ENCODE measurements at places on chromosomes 3 and 15.

- DNase-seq: no peak
Observed at GRCh38 chr15:67613211-67613610, 70.7 kb downstream of the MAP2K5 start.

GRCh38 chr3:126946405-126946804 is 36.5 kb upstream of the PLXNA1 start:
- DNase-seq: no peak

GRCh38 chr15:90529011-90529370 is 732 bp upstream of the CRTC3 start:
- no peak for DNase-seq

- DNase-seq: no peak
Observed at GRCh38 chr15:99248000-99248715, 1.2 kb downstream of the TTC23 start.

DNA sequence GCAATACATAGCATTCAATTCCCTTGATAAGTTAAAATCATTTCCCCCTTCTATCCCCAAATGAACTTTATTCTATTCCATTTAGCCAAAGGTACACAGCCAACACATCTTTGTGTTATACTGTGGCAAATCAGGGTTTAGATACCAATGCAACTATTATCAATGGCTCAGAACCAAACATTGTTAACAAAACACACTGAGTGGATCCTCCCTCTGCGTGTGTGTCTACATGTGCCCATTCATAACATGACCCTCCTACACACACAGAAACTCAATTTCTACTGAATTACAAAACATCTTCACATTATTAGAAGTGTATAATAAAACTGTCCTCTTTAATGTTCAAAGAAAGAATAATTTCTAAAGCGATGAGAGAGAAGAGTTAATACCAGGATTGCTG is 1.3 kb downstream of the TTBK2 start:
- DNase-seq: no peak

DNA sequence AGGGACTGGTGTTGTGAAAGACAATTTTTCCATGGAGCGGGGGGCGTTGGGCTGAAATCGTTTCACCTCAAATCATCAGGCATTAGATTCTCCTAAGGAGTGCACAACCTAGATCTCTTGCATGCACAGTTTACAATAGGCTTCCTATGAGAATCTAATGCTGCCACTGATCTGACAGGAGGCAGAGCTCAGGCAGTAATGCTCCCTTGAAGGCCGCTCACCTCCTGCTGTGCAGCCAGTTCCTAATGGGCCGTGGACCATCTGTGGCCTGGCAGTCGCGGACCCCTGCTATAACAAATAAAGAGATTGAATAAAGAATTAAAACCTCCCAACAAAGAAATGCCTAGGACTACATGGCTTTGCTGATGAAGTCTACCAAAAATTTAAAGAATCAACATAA is 25.3 kb upstream of the ANKRD28 start:
- DNase-seq: no peak

- DNase-seq: no peak
Observed at GRCh38 chr3:29212789-29213433, 68.0 kb upstream of the RBMS3 start.

- DNase-seq: no peak
Observed at GRCh38 chr3:170344971-170345370, 12.5 kb upstream of the SKIL start.

- no peak for DNase-seq
Observed at GRCh38 chr3:193124861-193125260, 116.2 kb upstream of the PLAAT1 start.

GRCh38 chr3:28243424-28244106 is 2.1 kb downstream of the CMC1 start:
- no peak for DNase-seq

- DNase-seq: no peak
Observed at GRCh38 chr3:89155811-89156210, 48.4 kb downstream of the EPHA3 start.

DNA sequence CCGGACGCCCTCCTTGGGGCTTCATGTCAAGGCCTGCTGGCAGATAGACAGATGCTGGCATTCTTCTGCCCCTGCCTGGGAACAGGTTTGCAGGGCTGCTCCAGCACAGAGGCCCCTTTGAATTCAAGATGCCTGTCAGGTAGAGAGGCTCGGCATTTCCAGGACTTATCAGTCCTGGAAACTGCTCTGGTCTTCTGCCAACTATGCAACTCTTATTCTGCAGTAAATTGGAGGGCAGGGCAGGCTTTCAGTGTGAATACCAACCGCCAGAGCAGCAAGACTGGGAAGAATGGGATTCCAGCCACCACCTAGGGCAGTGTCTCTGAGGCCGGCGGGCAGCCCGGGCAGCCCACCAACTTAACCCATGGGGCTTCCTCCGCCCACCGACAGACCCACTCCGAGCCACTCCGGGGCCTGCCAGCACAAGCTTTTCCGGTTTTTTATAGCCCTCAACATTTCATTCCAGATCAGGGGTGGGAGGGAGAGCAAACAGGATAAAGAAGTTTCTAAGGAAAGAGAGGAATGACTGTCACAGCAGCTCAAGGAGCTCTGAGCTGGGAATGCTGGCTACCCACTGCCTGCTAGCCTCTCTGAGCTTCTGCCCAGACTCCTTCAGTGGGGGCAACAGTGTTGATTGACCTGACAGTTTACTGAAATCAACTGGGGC is 140.9 kb downstream of the NTRK3 start:
- DNase-seq: no peak

- DNase-seq: no peak
Observed at GRCh38 chr15:86912661-86913060, 833.0 kb downstream of the AGBL1 start.

Data from urinary bladder (tissue), 4 donors.